Activated naive CD4-positive, alpha-beta T cell (primary cell): ENCODE measurements at places on chromosomes 3 and 15.

GRCh38 chr15:43258781-43259180 lies 7.9 kb downstream of the TGM5 start:
- DNase-seq, result no peak

DNA sequence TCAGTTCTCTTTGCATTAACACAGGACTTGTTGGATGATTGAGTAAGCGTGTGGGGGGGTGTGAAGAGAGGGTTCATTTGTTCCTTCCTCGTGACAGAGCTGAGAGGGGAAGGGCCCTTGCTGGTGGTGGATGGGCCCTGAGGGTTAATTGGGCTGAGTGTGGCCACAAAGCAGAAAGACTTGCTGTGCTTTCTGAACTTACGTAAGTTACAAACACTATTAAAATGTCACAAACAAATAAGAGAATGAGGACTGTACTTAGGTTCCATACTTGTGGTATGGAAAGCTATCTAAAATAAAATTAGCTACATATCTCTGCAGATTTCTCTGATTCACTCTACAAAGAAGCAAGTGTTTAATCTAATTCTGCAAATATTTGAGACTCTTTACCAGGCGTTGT lies 231.3 kb downstream of the LPP start:
- no peak for DNase-seq

- DNase-seq, result no peak
Measured at GRCh38 chr3:37577697-37578096, 284.0 kb upstream of the CTDSPL start.

DNA sequence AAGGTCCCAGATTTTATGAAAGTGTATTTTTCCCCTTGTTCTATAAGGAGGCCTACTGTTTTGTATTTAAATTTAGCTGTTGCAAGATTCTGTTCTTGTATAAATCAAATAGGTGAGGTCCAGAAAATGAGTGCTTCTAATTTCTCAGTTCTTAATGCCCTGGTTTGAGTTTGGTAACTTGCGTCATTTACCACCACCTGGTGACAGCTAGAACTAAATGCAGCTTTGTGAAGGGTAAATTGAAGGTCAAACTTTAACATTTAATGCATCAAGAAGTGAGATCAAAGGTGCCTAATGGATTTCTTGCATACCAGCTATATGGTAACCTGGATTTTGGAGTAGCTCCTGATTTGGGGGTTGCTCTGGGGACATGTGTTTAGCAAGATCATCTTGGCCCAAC lies 50.7 kb upstream of the POLR2M start:
- no peak for DNase-seq

DNA sequence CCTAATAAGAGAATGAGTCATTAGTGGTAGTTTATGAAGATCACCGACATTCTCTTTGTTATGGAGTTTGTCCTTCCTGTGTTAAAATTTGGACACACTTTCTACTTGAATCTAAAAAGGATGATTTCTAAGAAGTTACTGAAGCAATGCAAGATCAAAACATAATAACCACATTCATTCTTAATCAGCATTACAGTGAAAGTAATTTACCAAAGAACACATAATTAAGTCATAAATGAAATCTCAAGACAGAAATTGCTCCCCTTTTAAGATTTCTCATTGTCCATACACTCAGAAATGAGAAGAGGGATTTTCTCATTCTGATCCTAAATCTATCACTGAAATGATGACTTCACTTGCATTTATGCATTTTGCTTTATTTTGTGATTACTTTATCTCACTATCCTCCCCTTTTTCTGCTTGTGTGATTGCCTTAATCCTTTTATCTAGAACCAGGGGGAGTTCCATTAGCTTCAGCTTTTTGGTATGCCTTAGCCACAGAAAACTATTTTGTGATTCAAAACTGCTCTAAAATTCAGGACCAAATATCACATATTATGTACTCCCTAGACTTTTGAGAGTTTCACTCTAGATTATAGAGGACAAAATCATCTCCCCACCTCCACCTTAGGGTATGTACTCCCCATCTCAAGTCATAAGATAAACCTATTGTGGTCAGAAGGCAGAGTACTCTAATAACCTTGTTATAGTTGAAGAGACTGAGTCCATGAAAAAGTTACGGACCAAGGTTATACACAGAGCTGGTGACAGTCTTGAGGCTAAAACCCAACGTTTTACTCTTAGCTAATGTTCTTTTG lies 817.6 kb upstream of the CFAP20DC start:
- DNase-seq, result no peak

GRCh38 chr3:151837057-151837456 lies 23.1 kb downstream of the AADAC start:
- DNase-seq, result no peak

GRCh38 chr15:40398413-40398873 lies 7.2 kb upstream of the IVD start:
- DNase-seq, result no peak
